GM20000 (cell line): ENCODE measurements at places on chromosomes 7 and 10.

DNA sequence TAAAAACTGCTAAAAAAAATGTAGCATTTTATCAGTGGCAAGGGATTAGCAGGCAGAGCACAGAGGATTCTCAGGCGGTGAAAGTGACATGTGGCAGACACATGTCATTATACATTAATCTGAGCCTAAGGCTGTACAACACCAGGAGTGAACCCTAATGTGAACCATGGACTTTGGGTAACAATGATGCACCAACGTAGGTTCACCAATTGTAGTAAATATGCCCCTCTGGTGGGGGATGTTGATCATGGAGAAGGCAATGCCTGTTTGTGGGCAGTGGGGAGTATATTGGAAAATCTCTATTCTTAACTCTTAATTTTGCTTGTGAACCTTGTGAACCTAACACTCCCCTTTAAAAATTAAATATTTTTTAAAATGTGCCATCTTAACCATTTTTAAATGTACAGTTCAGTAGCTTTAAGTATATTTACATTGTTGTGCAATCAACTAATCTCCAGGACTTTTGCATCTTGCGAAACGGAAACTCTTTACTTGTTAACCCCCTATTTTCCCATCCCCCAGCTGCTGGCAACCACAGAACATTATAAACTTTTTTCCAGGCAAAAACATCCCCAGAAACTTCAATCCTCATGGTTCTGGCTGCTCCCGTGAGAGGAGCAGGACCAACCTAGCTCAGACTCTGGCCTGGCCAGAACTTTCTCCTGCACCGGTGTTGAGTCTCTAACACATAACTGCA lies 29.9 kb downstream of the LRRC20 start:
- DNase-seq: no peak

DNA sequence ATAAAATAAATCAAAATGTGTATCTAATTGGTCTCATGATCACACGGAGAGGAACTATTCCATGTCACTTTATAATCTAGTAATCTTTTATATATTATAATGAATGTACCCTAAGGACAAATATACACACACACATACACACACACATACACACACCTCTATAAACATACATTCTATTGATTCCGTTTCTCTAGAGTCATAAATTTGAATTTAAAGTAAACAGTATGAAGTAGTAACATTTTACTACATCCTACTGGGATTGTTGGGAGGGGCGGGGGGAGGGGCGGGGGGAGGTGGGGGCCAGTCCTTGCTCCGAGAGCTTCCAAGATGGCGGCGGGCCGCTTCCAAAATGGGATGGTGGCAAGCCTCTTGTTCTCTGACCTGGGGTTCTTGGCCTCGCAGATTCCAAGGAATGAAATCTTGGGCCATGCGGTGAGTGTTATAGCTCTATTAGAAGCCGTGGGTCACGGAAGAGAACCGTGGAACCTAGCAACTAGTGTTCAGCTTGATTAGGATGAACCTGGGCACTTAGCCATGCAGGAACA lies 143.2 kb downstream of the REEP3 start:
- DNase-seq: no peak

DNA sequence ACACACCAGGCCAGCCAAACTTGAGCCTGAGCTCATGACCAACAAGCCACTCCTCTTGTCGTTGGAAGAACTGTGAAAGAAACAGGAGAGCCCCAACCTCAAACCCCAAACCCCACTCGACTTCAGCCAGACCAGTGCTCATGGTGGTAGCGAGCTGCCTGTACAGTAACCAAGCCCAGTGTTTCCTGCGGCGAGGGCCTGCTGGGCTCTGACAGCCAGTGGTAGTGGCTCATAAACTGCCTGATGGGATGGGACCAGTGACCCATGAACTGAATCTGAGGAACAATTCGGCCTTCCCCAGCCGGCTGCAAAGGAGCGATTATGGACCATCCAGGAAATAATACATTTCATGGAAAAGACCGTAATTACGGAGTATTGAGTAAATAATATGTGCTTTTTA lies 191.9 kb downstream of the RPS24 start:
- DNase-seq: no peak

GRCh38 chr7:43753271-43753810 lies 5.1 kb upstream of the BLVRA start:
- no peak for DNase-seq

DNA sequence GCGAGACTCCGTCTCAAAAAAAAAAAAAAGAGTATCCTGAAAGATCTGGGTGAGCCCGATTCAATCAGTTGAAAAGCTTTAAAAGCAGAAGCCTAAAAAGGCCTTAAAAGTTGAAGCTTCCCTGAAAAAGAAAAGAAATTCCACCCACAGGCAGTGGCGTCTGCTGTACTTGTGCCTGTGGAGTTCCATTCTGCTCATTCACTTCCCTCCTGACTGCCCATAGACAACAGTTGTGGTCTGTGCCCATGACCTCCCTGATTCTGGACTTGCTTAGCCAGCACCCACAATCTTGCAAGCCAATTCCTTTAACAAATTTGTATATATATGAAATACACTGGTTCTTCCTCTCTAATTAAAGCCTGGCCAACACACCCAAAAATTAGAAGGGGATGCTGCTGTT lies 141.7 kb downstream of the DLG5 start:
- no peak for DNase-seq

GRCh38 chr7:143286522-143286890 lies 1.6 kb upstream of the CASP2 start:
- no peak for DNase-seq

- peak; percentile 33 for DNase-seq
Measured at GRCh38 chr7:132906193-132906835, 175.6 kb downstream of the CHCHD3 start.

GRCh38 chr10:113099431-113100183 lies 149.6 kb downstream of the TCF7L2 start:
- no peak for DNase-seq

DNA sequence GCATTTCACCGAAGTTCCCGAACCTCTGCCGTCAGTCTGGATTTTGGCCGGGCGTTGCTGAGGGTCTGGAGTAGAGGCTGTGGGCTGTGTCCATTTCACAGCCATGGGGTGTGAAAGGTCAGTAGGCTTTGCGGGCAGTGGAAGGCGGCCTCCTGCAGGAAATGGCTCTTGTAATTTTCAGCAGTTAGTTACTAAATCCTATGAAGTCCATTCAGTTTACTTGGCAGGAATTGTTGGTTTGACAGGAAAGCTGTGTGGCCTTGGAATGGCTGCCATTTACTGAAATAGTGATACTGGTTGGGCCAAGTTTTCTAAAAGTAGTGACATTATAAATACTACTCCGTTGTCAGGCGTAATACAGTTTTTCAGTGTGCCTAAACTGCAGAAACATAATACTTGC lies 303.7 kb downstream of the CCDC3 start:
- no peak for DNase-seq

- no peak for DNase-seq
Measured at GRCh38 chr10:94678475-94678874, 5.1 kb upstream of the CYP2C18 start.

- DNase-seq: no peak
Measured at GRCh38 chr10:99531696-99532593, 797 bp upstream of the NKX2-3 start.

GRCh38 chr7:12490107-12490688 lies 80.3 kb upstream of the SCIN start:
- no peak for DNase-seq

GRCh38 chr7:158362912-158363905 lies 224.4 kb downstream of the PTPRN2 start:
- no peak for DNase-seq

DNA sequence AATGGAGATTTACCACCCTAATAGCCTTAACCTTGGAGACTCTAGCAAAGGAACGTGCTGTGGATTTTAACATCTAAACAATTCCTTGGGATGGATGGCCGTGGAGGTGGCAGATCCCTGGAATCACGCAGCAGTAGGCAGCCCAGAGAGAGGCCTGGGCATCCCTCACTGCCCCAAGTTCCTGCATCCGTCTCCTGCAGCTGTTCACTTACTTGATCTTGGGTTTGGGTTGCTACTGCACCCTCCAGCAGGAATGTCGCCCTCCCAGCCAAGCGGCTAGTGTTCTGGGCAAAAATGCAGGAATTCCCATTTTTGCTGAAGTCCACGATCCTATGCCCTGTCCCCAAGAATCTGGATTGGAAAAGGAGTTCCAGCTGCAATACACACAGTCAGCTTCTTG lies 166.7 kb upstream of the SH2B2 start:
- DNase-seq: no peak

DNA sequence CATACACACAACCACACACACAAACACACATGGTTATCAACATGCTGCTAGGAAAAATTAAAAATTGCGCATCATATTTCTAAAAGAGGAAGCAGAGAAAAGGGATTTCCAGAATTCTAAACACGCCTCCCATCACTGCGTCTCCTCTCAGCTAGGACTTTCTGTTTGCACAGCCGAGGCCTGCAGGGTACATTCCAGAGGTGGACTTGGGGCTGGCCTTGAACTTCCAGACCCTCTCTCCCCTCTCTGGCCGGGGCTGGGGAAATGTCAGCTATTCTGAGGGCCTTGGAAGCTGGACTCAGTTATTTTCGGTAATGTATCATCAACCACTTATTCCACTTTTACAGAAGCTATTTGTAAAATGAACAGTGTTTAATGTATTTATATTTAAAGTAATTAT lies 168.7 kb downstream of the GALNT17 start:
- DNase-seq: no peak

DNA sequence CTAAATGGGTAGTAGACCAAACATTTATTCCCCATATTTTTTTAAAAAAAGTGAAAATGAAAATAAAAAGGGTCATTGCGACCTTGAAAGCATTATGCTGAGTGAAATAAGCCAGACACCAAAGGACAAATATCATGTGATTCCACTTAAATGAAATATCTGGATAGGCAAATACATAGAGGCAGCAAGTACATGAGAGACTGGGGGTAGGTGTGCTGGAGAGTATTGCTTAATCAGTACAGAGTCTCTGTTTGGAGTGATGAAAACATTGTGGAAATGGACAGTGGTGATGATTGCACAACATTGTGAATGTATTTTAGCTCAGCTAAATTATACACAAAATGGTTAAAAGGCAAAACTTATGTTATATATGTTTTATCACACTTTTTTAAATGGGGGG lies 169.4 kb downstream of the AKR1D1 start:
- no peak for DNase-seq

GRCh38 chr7:106064771-106065574 lies 47.1 kb downstream of the SYPL1 start:
- DNase-seq: no peak

DNA sequence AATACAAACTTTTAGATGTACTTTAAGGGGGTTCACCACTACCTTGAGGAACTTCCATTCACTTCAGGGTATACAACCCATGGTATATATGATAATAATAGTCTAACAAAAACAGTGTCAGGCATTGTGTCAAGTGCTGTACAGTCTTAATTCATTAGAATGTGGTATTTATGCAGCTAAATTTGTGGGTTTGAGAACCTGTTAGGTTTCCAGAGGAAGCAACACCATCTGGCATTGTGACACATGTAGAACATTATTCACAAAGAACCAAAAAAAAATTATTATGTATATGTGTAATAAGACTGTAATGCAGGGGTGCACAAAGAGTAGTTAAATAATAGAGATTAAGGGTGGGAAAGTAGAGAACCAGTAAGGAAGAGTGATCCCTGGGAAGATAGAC lies 26.3 kb downstream of the TMEM60 start:
- DNase-seq: no peak

DNA sequence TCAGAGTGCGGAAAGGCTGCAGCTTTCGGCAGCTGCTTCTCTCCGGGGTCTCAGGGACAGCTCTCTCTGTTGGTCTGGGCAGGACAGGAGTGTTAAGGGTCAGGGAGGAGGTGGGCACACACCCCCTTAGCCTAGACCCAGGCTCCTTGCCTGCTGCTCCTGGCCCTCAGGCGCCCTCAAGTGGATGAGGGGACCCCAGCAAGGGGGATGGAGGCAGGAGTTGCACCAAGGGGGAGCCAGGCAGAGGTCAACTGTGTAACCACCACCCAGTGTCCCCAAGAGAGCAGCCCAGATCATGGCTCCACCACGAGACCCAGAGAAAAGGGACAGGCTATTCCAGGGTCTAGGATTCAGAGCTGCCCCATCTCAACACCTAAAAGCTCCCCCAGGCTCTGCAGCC lies 26.9 kb downstream of the SPOCK2 start:
- DNase-seq: peak; percentile 64

GRCh38 chr7:80923211-80923612 lies 4.4 kb upstream of the SEMA3C start:
- no peak for DNase-seq

DNA sequence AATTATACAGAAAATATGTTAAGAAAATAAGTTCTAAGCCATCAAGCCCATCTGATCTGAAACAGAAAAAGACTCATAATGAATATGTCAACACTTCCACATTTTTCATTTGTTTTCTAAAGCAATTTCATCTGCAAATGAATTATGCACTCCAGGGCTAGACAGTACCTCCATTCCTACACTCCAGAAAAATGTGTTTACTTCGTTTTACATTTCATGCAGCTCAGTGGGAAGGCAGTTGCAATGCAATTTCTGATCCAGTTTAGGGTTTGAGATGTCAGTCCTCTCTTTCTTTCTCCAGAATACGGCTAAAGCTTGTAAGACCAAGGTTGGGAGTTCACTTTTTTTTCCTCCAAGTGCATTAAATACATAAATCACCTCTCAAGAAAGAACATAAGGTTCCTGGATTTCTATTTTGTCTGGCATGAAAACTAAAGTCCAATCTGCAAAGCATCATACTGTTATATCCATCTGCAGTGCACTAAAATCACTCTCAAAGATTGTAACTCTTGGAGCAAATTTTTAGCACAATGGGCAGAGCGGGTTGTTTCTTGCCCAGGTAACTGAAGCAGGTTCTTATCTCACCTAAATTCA lies 348.8 kb upstream of the C7orf33 start:
- no peak for DNase-seq

GRCh38 chr10:16752099-16752498 lies 65.1 kb downstream of the RSU1 start:
- no peak for DNase-seq

GRCh38 chr10:35626971-35627507 lies 15.1 kb downstream of the FZD8 start:
- no peak for DNase-seq

GRCh38 chr7:68963552-68963951 lies 634.7 kb upstream of the AUTS2 start:
- no peak for DNase-seq

GRCh38 chr7:4134204-4134603 lies 547.9 kb upstream of the FOXK1 start:
- no peak for DNase-seq

- no peak for DNase-seq
Measured at GRCh38 chr10:116201670-116202430, 71.2 kb downstream of the GFRA1 start.

GRCh38 chr7:90688810-90689209 lies 92.7 kb downstream of the CDK14 start:
- no peak for DNase-seq
